Hematopoietic multipotent progenitor cell treated with erythropoietin and hydrocortisone succinate and interleukin-3 and kit ligand, for 4 days (in vitro differentiated cells): ENCODE measurements at places on chromosomes 12 and 14.

- DNase-seq: no peak
Measured at GRCh38 chr12:117072106-117072505, 27.1 kb downstream of the TESC start.

GRCh38 chr14:21454843-21455544 lies 929 bp downstream of the CHD8 start:
- peak; percentile 16 for DNase-seq

DNA sequence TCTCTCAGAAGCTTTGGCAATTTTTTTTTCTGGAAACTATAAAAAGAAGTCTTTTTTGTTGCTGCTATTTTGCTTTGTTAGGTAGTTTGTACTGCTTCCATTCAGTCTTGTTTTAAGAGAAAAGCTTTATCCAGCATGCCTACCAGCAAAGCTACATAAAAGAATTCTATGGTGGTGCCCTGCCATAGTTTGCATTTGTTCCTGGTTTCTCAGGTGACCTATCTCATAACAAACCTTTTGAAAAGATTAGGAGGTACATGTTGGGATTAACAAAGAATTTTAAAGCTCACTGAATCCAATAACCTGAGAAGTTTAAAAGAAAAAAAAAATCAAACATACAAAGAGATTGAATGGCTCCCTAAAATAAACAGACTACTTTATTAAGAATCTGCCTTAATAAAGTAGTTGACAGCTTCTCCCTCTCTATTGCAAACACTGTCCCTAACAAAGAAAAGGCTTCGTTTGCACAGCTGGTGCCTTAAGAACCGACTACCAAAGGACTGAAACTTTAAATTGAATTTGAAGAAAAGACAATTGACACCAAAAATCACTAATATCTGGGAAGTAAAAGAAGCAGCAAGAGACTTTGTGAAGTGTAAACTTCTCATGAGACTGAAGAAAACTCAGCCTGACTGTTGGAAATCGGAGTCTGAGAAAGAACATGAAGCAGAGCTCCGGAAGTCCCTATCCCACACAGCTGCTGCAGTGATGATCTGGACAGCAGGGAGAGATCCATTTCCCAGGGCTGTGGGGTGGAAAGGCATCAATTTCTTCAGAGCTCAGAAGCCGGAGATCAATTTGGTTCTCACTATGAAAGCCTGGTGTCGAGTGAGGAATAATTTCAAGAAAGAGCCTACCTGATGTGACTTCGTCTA lies 102.7 kb upstream of the PLEKHA5 start:
- no peak for DNase-seq

GRCh38 chr12:76947304-76947703 lies 68.5 kb upstream of the CSRP2 start:
- DNase-seq: no peak

- DNase-seq: no peak
Measured at GRCh38 chr12:2550561-2551411, 244.0 kb upstream of the FKBP4 start.

DNA sequence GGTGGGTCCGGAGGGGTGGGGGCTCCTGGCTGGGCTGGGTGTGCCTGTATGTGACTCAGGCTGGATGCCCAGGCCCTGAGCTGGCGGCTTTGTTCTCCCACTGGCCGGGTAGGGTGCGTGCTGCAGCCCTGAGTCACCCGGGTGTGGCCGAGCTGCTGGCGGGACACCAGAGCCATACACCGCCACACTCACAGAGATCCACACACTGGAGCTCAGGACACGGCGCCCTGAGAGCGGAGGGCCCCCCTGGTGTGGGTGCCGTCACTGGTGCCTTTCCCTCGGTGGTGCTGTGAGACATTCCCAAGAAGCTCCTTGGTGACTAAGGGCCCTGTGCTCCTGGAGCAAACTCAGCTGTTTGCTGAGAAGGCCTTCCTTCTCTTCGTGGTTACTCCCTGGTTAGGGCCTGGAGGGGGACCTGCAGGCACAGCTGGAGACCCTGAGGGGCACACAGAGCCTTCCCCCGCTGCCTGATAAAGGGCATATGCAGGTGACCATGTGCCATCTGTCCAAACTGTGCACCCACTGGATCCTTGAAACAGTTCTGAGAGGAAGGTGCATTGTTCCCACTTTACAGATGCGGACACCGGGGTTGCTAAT lies 44.3 kb downstream of the KRT80 start:
- DNase-seq: peak; percentile 90
